Activated CD8-positive, alpha-beta T cell treated with anti-CD3 and anti-CD28 coated beads, Interleukin-2, amount 10 ng/mL, durations not matched to agents 7 days and 5 days (primary cell): ENCODE measurements at places on chromosomes 6 and 20. TPM values are rescaled to one million over a fixed set of nuclear protein-coding genes. Genes with fewer than 3 reads are reported as not detected.

DNA sequence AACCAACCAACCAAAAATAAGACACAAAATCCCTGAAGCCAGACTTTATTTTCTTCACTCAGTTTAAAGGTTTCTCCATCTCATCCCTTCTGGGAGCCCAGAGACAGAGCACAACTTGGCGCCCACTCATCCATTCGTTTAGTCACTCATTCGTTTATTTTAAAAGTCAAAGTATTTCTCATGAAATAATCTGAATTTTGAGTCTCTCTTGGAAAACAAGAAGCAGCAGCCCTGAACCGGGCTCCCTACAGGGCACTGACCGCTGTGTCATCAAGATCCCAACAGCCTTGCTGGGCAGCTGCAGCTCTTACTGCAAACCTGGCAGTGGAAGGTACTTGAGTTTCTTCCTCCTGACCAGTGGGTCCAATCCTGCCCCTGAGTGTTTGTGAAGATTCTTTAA lies 171.6 kb downstream of the THBS2 start:
- DNase-seq, result no peak
- H3K36me3 ChIP-seq, result no peaks in the 10 kb centered on the region
- no peak overlapping the region for H3K4me3 ChIP-seq
- no peaks in the 10 kb centered on the region for H3K4me1 ChIP-seq
- peaks cover 3% of the 10 kb centered on the region for H3K27me3 ChIP-seq
- no peak overlapping the region for H3K27ac ChIP-seq

DNA sequence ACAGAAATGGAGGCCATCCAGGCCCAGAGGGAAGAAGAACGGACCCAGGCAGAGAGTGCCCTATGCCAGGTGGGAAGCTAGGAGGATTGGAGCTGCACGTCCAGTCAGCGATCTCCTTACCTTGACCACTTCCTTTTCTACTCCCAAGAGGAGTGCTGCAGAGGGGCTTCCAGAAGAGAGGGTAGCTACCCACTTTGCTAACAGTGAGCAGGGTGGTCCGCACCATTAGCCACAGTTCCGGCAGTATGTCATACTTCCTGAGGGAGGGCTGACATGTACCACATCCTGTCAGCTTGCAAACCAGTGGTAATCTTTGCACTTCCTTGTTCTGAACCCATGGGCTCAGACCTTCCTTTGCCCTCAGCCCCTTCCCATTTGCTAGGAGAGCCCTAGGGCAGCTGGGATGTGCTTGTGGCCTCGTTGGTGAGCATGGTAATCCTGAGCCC lies 35.4 kb downstream of the CEP250 start:
- DNase-seq, result peak; percentile 87
- peak overlapping the region; percentile 99 for H3K27ac ChIP-seq

DNA sequence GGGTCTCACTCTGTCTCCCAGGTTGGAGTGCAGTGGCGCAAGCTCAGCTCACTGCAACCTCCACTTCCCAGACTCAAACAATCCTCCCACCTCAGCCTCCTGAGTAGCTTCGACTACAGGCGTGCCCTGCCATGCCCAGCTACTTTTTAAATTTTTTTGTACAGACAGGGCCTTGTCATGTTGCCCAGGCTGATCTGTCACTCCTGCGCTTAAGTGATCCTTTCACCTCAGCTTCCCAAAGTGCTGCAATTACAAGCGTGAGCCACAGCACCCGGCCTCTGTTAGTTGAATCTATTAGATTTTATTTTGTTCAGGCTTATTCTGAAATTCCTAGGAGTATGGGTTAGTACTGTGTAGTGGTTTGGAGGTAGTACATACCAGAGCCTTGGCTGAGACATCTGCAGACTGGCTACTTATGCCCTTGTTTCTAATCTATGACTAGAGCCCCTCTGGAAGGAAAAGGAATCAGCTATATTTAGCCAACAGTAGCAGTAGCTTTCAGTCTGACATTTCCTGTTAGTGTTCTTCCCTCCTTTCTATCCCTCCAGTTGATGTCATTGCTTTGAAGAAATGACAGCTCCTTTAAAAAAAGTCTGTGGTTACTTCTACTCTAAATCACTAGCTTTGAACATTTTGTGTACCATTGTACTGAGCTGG lies 74.4 kb downstream of the ITCH start:
- H3K27ac ChIP-seq, result peak overlapping the region; percentile 54
- no peaks in the 10 kb centered on the region for H3K27me3 ChIP-seq
- no peak overlapping the region for H3K4me3 ChIP-seq
- H3K36me3 ChIP-seq, result peaks cover 27% of the 10 kb centered on the region
- peaks cover 19% of the 10 kb centered on the region for H3K4me1 ChIP-seq
- DNase-seq, result no peak

Gene IL17F
- total RNA-seq, result not detected

Gene SLA2
- total RNA-seq, result 131 TPM
